Activated naive CD8-positive, alpha-beta T cell treated with anti-CD3 and anti-CD28 coated beads, Interleukin-2, amount 50 U/mL, for 24 hours (primary cell): ENCODE measurements at places on chromosomes 2 and 18.
A peak's percentile ranks its signal among the peaks of the same experiment; 100 is the strongest.

DNA sequence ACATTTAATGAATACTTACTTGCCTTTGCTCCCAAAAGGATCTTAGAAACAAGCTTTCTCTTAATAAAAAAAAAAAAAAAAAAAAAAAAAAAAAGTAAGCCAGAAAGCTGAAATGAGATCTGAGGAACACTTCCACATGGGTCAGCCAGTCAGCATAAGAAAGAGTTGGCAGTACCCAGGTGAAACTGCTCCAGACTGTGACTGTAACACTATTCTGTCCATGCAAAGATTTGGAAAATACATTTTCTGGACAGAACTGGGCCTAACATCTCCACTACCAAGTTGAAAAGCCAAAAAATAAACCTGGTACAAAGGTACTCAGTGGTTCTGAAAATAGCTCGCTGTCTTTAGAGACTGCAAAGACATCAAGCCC, 135.7 kb downstream of the THADA start:
- H3K4me3 ChIP-seq = no peak overlapping the region
- no peak overlapping the region for H3K27ac ChIP-seq
- DNase-seq = no peak
- no peaks in the 10 kb centered on the region for H3K27me3 ChIP-seq
- H3K4me1 ChIP-seq = peaks cover 22% of the 10 kb centered on the region
- peaks cover 9% of the 10 kb centered on the region for H3K36me3 ChIP-seq

GRCh38 chr2:186036862-186037449, 298.4 kb downstream of the FSIP2 start:
- H3K4me3 ChIP-seq = no peak overlapping the region
- no peak for DNase-seq
- H3K27ac ChIP-seq = no peak overlapping the region
- H3K4me1 ChIP-seq = no peaks in the 10 kb centered on the region
- no peaks in the 10 kb centered on the region for H3K36me3 ChIP-seq

- H3K4me1 ChIP-seq = peaks cover 5% of the 10 kb centered on the region
- no peak overlapping the region for H3K4me3 ChIP-seq
- no peak overlapping the region for H3K27ac ChIP-seq
- DNase-seq = no peak
- no peaks in the 10 kb centered on the region for H3K36me3 ChIP-seq
- peaks cover 18% of the 10 kb centered on the region for H3K27me3 ChIP-seq
These were observed 99.3 kb downstream of the COPS8 start for GRCh38 chr2:237184919-237185552.

- DNase-seq = no peak
- no peaks in the 10 kb centered on the region for H3K27me3 ChIP-seq
- H3K36me3 ChIP-seq = peaks cover 8% of the 10 kb centered on the region
These were observed 23.3 kb downstream of the PAX8 start for GRCh38 chr2:113255140-113256070.

- peaks cover 2% of the 10 kb centered on the region for H3K36me3 ChIP-seq
- no peaks in the 10 kb centered on the region for H3K27me3 ChIP-seq
- no peak overlapping the region for H3K27ac ChIP-seq
- no peak overlapping the region for H3K4me3 ChIP-seq
These were observed 261.5 kb upstream of the SIX3 start for GRCh38 chr2:44679990-44680389.

DNA sequence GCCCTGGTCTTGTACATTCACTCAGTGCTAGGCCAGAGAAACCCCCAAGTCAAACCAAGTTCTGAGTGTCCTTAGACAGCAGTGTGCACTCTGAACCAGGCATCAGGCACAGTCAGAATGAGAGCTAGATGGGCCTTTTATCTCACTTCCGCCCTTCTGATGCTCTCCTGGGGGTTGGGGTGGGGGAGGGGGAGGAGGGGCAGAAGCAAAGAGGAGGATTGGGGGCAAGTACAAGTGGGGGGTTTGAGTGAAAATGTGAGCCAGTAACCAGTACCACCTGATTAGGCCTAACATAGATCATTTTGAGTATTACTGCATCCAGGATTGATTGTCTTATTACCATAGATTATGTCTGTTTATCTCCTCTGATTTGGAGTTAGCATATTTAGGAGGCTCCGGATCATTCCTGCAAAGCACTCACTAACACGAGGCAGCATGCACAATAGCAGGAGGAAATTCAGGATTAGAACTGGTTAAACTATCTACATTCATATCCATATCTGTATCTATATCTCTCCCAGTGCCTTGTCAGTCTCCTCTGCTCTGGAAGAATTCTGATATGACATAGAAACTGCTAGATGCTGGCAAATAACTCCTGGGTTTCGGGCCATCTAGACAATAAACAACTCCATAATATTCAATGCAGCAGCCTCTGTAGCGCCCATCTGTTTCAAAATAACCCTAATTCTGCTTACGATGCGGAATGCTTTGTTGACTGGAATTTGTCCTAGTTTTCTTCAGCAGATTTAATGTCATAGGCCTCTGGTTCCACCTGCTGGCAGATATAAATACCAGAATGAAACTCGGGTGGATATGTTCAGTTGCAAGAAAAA, 149.1 kb downstream of the RHBDD1 start:
- peak overlapping the region; percentile 16 for H3K27ac ChIP-seq
- no peaks in the 10 kb centered on the region for H3K27me3 ChIP-seq
- peaks cover 2% of the 10 kb centered on the region for H3K36me3 ChIP-seq
- DNase-seq = peak; percentile 12
- no peak overlapping the region for H3K4me3 ChIP-seq
